Vagina (tissue), 2 donors: ENCODE measurements at places on chromosomes 3 and 15. TPM values are rescaled to one million over a fixed set of nuclear protein-coding genes. Genes with fewer than 3 reads are reported as not detected.

The FGD5 gene
- total RNA-seq, result 16.2 TPM

GRCh38 chr3:170480111-170480510 is 61.4 kb downstream of the CLDN11 start:
- DNase-seq, result no peak

The RARRES1 gene
- total RNA-seq, result 742 TPM

GRCh38 chr3:185325946-185326791 is 36.8 kb upstream of the MAP3K13 start:
- DNase-seq, result no peak

The SCAANT1 gene
- total RNA-seq, result not detected
